ENCODE measurements at places on chromosomes 1 and 21. TPM values are rescaled to one million over a fixed set of nuclear protein-coding genes. Genes with fewer than 3 reads are reported as not detected.

The SPRR2A gene
- total RNA-seq, result not detected

The EXO1 gene
- 9.4 TPM for total RNA-seq

The PGLYRP4 gene
- not detected for total RNA-seq

The TTC24 gene
- not detected for total RNA-seq

The GPR3 gene
- total RNA-seq, result 1.7 TPM

The SAMD11 gene
- 313 TPM for total RNA-seq

GRCh38 chr1:56578963-56579875 is at the start of gene PLPP3:
Gene PLPP3, minus strand, starts transcription at chr1:56579563. Its CDS starts 547 bp downstream, at chr1:56579016.
- peak; percentile 78 for DNase-seq
- peak within 1 kb of the TSS; percentile 93 for H3K4me3 ChIP-seq
- H3K27me3 ChIP-seq, result no peaks in the 10 kb centered on the region

DNA sequence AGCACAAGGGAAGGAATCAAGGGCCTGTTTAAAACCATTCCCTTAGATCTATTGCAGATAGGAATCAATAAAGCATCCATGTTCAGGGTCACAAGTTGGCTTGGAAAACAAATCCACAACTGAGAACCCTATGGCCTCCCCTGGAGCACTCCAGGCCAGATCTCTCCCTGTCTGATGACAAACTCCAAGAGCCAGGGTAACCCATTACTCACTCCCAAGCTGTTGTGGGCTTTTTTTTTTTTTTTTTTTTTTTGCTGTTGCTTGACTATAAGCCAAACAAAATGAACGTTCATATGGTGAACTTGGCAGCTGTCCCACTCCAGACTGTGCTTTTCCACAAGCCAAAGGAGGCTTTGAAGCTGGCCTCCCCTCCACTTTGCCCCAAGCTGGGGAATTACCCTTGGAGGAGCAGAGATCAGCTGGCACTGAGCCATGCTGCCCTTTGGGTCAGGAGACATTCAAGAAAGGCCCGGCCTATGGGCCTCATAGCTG is 35.7 kb upstream of the VAV3 start:
- no peaks in the 10 kb centered on the region for H3K36me3 ChIP-seq
- H3K4me3 ChIP-seq, result no peak overlapping the region
- peak; percentile 37 for DNase-seq
- peak overlapping the region; percentile 77 for H3K27ac ChIP-seq

DNA sequence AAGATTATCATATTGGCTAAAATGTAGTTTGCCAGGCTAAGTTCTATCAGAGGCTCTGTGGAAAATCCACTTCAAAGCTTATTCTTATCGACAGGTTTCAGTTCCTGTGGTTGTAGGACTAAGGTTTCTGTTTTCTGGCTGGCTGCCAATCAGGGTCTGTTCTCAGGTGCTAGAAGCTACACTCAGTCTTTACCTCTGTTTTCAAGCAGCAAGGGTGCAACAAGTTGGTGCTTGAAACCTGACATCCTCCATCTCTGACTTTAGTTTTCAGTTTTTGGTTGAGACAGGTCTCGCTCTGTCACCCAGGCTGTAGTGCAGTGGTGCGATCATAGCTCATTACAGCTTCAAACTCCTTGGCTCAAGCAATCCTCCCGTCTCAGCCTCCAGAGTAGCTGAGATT is 15.3 kb upstream of the TMCO2 start:
- H3K36me3 ChIP-seq, result peaks cover 55% of the 10 kb centered on the region
- no peak overlapping the region for H3K27ac ChIP-seq
- H3K4me1 ChIP-seq, result no peaks in the 10 kb centered on the region
- DNase-seq, result no peak
- H3K4me3 ChIP-seq, result no peak overlapping the region

- no peak for DNase-seq
- H3K4me3 ChIP-seq, result no peak overlapping the region
Measured at GRCh38 chr1:27141266-27142003, 13.5 kb downstream of the SLC9A1 start.

DNA sequence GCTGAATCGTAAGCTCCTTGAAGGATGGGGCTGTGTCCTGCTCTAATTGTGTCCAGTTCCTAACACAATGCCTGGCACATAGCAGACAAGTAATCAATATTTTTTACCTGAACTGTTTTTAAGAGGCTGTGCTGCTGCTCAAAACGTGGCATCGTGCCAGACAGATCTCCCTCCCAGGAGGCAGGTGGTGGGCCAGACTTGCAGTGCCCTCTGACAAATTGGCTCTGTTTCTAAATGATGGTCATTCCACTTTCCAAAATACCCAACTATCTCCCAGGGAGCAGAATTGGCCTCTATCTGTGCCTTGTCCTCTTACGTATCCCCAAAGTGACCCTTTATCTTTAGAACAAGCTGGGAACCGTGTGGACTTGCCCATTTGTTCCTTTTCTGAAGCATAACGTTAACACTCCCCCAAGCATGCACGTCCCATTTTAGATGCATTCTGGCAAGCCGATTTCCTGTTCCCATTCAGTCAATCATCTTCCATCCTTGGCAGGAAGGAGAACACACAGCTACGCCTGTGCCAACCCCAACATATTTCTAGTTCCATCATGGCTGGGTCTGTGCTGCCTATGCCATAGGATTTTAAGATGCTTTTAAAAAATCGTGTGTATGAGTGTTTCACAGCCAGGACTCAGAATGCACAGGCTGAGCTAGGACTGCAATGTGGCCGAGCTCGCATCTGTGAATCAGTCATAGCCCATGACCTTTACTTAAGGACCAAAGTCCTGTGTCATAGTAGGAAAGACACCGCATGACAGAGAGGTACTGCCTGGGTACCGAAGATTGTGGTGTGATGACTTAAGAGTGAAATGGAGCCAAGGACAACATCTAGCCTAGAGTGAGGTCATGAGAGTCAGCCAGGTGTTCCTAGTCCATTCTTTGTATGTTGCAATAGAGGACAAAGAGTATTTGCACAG is 408.6 kb downstream of the PRDM2 start:
- DNase-seq, result no peak
- H3K27ac ChIP-seq, result no peak overlapping the region
- peaks cover 79% of the 10 kb centered on the region for H3K27me3 ChIP-seq
- H3K4me1 ChIP-seq, result no peaks in the 10 kb centered on the region
- no peak overlapping the region for H3K4me3 ChIP-seq
- H3K36me3 ChIP-seq, result no peaks in the 10 kb centered on the region

DNA sequence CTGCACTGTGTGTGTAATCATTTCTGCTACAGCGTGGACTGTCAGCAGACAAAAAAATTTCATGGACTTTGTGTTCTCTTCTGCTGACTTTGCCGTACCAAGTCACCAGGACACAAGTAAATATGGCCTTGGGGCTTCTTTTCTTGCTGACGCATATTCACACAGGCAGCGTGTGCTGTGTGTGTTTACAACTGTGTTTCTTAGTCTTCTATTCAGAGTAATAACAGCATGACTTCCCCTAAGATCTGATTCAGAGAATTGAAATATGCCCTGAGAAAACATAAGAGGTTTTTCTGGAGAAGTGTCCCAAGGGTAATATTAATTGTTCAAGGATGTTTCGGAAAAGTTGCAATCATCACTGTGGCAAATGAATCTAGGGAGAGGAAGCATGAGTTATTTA is 47.1 kb upstream of the DYNLT5 start:
- DNase-seq, result no peak
- H3K4me3 ChIP-seq, result no peak overlapping the region
- H3K36me3 ChIP-seq, result no peaks in the 10 kb centered on the region
- H3K27ac ChIP-seq, result no peak overlapping the region
- H3K27me3 ChIP-seq, result no peaks in the 10 kb centered on the region

DNA sequence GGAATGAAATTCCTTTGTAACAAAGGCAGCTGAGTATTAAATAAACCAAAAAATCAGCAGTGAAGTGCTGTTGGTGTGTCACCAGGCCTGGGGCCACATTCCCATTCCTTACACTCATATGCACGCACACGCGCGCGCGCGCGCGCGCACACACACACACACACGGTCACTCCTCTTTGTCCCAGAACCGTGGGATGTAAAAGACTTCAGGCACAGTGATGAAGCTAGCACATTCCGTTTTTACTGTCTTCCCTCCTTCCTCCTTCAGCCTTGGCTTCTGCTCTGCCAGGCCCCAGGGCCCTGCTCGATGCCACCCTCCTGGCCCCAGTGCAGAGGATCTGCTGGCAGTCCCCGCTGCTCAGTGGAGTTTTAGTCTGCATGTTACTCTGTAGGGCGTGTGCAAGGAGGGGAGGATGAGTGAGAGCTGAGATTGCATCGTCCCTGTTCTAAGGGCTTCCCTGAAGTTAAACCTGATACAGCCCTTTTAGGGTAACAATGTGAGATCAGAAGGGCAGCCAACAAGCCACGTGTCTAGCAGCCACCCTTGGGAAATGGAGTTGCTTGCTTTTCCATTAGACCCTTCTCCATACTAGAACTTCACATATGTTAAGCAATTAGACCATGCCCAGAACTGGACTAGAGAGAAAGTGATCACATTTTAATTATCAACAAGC is 71.7 kb upstream of the WDR26 start:
- peaks cover 53% of the 10 kb centered on the region for H3K4me1 ChIP-seq
- H3K36me3 ChIP-seq, result no peaks in the 10 kb centered on the region
- no peak overlapping the region for H3K4me3 ChIP-seq
- DNase-seq, result no peak

DNA sequence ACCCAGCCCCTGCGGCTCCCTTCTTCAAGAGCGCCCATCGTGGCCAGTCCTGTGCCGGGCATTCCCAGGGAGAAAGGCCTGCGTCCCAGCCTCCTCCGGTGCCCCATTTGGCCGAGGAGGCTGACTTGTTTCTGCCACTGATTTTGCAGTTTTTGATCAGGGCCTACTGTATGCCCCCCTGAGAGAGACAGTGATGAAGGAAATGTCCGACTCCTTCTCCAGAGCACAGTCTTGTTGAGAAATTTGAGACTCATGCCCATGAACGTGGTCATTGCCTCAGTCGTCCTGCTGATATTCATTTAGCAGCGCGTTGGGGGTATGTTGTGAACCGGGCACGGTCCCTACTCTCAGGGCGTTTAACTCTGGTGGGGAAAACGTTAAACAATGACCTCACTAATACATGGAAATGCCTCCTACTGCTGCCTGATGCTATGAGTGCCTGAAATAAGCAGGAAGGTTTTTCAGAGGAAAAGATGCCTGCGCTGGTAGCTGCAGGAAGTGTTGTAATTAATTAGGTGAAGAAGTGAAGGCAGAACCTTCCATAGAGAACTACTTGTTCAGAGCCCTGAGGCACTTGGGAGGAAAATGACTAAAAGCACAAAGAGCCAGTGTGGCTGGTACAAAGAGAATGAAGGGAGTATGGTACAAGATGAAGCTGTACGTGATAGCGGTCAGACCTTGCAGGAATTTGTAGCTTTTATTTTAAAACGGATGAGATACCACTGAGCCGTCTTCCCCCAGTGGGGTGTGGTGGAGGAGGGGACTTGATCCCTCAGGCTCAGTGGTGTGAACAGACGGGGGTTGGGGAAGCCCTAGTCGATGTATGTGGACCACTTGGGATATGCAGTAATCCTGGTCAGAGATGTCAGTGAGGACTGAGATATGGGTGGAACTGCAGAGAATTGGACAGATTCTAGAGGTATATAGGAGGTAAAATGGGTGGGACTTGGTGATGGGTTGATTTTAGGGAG is 730 bp downstream of the ZCCHC17 start:
- no peak for DNase-seq
- no peaks in the 10 kb centered on the region for H3K27me3 ChIP-seq
- H3K27ac ChIP-seq, result no peak overlapping the region
- peaks cover 10% of the 10 kb centered on the region for H3K36me3 ChIP-seq

GRCh38 chr21:21929789-21930188 is 931.6 kb downstream of the NCAM2 start:
- DNase-seq, result no peak
- H3K36me3 ChIP-seq, result no peaks in the 10 kb centered on the region
- H3K4me3 ChIP-seq, result no peak overlapping the region

All from mesothelial cell of epicardium (in vitro differentiated cells).